ENCODE measurements at places on chromosomes 3 and 15.
A peak's percentile ranks its signal among the peaks of the same experiment; 100 is the strongest.

GRCh38 chr3:142211034-142211433 lies 14.4 kb downstream of the GK5 start:
- DNase-seq = no peak

GRCh38 chr3:58839187-58839586 lies 172.6 kb upstream of the FAM3D start:
- no peak for DNase-seq

DNA sequence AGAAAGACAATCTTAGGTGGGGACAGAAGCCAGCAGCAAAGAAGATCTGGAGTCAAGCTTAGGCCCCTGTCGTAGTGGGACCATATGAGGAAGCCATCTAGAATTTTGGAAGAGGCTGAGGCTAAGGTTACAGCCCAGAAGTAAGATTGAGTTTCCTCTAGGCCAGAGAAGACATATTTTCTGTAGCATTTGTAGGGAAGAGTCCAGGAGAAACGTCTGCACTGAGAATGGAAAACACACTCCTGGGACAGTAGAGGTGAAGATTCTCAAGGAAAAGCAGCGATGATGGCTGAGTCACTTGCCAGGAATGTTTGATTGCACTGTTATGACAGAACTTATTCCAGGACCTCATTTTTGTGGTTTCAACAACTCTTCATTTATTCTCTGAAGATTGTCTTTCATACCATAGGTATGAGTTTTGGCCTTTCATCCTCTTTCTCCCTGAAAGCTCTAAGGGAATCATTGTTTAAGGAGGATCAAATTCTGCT lies 107.2 kb downstream of the GTPBP8 start:
- peak; percentile 92 for DNase-seq

- no peak for DNase-seq
Measured at GRCh38 chr15:50698101-50698500, 11.5 kb upstream of the TRPM7 start.

DNA sequence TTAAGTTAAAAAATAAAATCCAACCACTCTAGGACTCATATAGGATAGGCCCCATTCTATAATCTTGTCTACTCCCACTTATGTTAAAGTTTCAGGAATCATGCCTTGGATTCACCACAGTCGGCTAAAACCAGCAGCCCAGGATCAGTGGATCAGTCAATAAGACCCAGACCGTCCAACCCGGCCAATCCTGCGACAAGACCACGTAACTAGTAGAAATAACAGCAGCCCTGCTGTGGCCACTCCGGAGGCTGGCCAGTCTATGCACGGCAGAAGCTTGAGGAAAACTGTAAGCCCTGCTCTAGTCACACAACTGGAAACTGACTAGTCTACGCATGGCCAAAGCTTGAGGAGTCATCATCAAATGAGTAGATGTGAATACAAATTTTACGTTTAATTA lies 12.8 kb upstream of the SLC9C1 start:
- DNase-seq = no peak

- no peak for DNase-seq
Measured at GRCh38 chr15:66641485-66642315, 60.3 kb upstream of the SMAD6 start.

- DNase-seq = no peak
Measured at GRCh38 chr15:101490922-101491733, 1.6 kb upstream of the PCSK6 start.

DNA sequence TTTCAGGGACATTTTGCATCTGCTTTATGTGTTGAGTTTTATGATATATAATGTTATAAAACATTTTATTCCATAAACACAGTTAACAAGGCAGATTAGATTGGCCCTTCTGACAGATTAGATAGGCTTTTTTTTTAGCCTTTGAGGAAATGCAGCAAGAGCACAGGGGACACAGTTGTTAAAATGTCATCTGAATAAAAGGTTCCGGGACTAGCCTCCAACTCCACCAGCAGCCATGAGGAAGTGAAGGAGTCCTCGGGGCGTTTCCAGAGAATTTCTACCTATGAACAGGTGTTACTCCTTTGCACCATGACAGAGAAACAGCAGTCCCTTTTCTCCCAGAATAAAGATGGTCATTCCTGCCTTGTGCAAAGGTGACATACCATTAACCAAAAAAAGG lies 167.8 kb upstream of the KBTBD8 start:
- no peak for DNase-seq

DNA sequence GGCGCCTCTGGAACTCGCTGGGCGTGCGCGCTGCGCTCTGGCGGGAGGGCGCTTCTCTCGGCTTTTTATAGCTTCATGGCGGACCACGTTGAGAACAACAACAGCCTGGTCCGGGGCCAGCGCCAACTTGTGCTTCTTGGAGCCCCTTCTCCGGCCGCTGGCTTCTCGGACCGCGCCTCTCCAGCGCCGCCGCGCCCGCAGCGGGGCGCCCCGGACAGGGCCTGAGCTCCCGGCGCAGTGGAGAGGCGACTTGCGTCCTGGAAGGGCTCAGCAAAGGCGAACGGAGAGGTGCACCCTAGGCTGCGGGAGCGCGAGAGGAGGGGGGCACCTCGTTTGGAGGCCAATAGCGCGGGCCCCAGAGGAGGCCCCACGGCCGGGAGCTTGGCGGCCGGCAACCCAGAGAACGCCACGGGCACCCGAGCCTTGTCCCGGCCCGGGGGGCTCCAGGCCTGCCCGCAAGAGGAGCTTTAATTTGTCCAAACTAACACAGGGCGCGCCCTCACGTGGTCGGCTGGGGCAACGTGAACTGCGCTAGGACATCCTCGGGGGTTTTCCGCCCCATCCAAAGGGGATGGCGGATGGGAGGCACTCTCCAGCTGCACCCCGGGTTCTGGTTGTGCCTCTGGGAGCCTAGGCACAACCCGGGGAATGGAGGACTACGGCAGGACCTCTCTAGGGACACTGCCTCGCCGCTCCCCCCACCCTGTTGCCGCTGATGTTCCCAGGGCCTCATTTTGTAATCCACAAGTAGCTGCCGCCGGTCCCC lies 37.8 kb downstream of the HMCES start:
- DNase-seq = peak; percentile 78

DNA sequence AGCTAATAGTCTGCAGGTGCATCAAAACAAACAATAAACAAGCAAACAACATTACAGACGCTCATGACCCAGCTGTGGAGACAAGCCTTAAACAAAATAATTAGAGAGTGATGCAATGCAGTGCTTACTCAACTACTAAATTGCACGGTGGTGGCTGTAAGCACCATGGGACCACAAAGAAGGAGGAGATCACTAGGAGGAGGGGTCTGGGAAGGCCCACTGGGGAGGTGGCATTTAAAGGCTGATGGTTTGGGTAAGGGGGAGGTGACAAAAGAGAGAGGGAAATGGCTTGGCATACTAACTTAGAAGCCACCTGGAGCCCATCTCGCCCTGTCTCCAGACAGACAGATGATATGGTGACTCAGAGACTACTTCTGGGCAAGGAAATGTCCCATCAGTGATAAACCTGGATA lies 516.7 kb downstream of the FOXP1 start:
- peak; percentile 59 for DNase-seq

DNA sequence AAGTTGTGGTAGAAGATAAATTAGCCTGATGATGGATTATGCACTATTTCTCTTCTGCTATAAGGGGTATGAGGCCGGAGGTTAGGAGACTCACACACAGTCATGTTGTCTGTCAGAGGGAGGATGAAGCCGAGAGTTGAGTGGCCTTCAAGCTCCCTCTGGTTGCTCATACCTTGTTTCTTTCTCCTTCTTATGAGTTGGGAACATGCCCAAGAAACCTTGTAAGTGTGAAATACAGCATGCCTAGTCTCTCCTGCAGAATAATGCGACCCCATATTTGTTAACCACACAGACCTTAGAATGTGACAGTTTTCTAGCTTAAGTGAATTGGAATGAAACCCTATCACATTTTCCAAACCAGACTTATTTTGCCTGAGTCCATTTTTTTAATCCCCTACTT lies 366.7 kb downstream of the PTPRG start:
- peak; percentile 38 for DNase-seq

GRCh38 chr3:185658504-185658912 lies 72.4 kb downstream of the SENP2 start:
- peak; percentile 100 for DNase-seq

DNA sequence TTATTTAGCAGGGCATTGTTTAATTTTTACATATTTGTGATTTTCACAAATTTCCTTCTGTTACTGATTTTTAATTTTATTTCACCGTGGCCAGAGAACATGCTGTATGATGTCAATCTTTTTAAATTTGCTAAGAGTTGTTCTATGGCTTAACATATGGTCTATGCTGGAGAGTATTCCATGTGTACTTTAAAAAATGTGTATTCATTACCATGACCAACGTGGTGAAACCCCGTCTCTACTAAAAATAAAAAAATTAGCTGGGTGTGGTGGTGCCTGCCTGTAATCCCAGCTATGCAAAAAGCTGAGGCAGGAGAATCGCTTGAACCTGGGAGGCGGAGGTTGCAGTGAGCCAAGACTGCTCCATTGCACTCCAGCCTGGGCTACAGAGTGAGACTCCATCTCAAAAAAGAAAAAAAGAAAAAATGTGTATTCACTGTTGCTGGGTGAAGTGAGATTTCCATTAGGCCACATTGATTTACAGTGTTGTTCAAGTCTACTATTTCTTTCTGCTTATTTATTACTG lies 258.2 kb downstream of the EDEM1 start:
- DNase-seq = no peak

- peak; percentile 61 for DNase-seq
Measured at GRCh38 chr3:3200632-3201212, 21.2 kb upstream of the CRBN start.

DNA sequence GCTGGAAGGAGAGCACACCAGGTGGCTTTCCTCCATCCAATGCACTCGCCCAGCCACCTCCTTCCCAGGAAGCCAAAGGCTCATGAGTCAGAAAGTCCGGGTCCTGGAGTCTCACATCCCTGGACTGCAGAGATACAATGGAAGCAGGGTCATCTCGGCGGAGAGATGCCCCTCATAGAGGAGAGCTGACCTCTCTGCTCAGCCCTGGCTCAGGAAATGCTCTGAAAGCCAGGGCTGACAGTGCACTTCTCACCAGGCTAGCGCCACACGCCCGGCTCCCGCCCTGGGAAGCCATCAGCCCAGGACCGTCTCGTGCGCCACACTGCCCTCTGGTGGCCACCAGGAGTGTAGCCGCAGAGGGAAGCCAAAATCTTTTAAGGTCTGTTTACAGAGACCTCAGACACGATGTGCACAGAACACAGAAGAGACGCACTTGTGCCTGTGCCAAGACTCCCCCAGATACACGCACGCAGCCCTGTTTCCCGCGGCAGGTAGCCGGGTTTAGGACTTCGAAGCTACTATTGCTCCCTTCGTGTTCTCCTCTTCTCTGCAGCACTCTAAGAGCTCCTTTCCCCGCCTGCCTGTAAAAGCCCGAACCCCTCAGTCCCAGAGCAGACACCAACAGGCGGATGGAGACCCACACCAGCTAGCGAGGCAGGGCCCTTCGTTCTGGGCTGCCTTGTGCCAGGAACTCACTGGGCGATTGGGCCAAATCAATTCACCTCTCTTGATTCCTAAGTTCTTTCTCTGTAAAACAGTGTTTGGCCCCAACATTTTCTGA lies 9.7 kb downstream of the NTRK3 start:
- peak; percentile 55 for DNase-seq

DNA sequence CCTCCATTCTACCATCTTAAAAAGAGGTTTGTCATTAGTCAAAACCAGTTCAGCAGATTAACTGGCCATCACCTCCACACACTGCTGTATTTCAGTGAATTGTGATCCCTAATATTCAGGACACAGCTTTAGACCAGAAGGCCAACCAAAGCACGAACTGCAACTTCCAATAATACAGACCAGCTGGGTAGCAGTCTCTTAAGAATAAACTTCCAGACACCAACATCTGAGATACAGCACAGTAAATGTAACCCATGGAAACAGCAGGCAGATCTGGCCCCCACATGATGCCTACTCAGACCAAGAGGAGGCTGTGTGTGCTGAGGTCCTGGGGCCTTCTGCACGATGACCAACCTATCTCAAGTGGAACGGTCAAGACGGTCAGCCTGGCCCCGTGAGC lies 34.9 kb downstream of the SPATA12 start:
- DNase-seq = peak; percentile 25

DNA sequence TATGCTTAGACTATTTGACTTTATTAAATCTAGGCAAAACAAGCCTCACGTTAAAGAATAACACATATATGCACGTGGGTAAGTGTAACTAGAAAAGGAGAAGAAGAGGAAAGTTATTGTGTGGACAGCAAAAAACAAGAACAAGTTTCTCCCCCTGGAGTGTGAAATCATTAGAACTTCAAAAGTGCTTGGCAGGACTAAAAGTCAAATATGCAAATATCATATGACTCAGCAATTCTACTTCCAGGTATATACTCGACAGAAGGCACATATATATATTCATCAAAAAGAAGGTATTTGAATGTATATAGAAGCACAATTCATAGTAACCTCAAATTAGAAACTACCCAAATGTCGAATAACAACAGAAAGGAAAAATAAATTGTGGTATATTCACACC lies 68.9 kb upstream of the STXBP5L start:
- DNase-seq = no peak

DNA sequence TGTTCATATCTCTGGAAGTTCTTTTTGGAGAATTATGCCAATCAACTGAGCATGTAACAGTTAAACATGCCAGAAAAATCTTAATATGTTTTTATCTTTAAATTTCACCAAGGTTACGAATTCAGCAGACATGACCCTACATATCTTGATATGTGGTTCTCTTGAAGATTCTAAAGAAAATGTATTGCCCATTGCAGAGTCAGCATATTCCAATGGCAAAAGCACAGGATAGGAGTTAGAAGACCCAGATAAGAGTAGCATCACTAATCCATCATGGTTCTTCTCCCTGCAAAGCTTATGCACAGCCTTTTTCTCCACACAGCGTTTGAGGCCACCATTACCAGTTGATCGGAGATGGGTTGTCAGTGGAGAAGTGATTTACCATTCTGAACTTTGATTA lies 402.8 kb downstream of the EPHB1 start:
- no peak for DNase-seq

GRCh38 chr15:78681281-78682003 lies 40.4 kb upstream of the CHRNB4 start:
- no peak for DNase-seq

DNA sequence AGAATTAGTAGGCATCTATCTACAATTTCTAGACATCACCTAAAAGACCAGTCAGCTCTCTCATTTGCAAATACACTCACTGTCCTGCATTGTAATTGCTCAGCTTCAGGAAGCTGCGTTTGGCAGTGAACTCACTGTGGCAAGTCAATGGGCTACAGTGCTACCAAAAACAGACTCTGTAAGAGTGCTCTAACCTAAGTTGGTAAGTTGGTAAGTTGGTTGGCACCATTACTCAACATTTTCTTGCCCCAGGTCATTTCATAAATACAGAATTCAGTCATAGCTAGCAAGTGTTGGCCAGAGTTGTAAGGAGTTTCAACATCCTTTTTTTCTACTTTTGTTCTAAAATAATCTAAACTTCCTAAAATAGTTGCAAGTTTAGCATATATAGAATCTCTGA lies 466.3 kb downstream of the NAALADL2 start:
- no peak for DNase-seq

DNA sequence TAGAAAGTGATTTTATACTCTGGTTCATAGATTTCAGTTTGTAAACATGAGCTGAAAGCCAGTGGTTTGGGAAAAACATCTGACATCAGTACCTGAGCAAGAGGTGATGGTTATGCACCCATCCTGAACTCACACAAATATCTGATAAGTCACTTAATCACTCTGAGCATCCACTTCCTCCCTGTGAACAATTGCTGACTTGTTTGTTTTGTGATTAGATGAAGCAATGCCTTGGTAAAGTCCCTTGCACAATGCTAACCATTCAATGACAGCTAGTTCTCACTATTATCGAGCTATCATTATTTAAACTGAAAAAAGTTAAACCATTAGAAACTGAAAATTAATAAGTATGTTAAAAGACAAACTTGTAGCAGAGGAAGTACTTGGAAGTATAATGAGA lies 303.0 kb downstream of the PLOD2 start:
- no peak for DNase-seq

- peak; percentile 35 for DNase-seq
Measured at GRCh38 chr3:15206662-15207576, 873 bp downstream of the CAPN7 start.

Data from AG10803 (cell line).